ENCODE measurements at places on chromosomes 16 and 17.

GRCh38 chr17:1909985-1910384, 80.2 kb downstream of the RPA1 start:
- DNase-seq = no peak

GRCh38 chr16:66926171-66926947, 1.0 kb upstream of the RRAD start:
- no peak for DNase-seq

GRCh38 chr16:51445250-51445649, 294.2 kb upstream of the SALL1 start:
- no peak for DNase-seq

- DNase-seq = no peak
Measured at GRCh38 chr16:52676959-52677358, 130.0 kb upstream of the TOX3 start.

DNA sequence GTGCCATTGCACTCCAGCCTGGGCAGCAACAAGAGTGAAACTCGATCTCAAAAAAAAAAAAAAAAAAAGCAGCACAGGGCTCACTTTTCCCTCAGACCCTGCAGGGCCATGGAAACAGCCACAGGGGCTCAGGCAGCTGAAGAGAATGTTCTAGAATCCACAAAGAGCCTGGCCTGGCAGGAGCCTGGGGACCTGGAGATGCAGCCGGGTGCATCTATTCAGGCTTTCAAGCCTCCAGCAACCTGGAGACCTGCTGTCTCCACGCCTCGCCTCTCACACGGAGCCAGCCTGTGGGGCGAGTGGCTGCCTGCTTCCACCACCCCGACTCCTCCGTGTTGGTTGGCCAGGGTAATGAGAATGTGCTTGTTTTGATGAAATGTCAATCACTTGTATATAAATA, 44.0 kb upstream of the MEAK7 start:
- no peak for DNase-seq

Data from SJCRH30 (cell line).